ENCODE measurements at places on chromosomes 1 and 21.

DNA sequence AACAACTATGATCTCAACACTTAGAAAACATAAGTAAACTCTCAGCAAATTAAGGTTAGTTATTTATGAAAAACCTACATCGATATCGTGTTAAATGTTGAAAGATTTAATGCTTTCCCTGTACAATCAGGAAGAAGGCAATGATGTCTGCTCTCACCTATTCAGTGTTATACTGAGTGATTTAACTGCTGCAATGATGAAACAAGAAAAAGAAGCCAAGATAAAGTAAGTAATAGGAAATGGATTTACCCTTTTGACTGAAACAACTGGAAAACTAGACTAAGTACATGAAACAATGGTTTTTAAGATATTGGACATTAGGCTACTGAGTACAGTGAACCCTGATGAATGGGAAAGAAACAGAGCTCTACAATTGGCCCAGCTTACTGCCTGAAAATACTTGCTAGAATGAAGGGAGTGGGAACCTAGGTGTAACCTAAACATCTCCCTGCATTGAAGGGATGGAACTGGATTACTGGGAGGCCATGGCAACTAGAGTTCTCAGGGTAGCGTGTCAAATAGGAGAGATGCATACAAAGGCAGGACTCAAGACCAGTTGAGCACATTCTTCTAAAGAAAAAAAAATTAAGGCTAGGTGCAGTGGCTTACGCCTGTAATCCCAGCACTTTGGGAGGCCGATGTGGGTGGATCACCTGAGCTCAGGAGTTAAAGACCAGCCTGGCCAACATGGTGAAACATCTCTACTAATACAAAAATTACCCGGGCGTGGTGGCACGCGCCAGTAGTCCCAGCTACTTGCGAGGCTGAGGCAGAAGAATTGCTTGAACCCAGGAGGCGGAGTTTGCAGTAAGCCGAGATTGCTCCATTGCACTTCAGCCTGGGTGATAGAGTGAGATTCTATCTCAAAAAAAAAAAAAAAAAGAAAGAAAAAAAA, 37.3 kb downstream of the SNRPE start:
- no peak overlapping the region for H3K4me3 ChIP-seq
- H3K36me3 ChIP-seq: no peaks in the 10 kb centered on the region
- H3K27ac ChIP-seq: no peak overlapping the region
- H3K27me3 ChIP-seq: no peaks in the 10 kb centered on the region

- no peaks in the 10 kb centered on the region for H3K36me3 ChIP-seq
- H3K4me3 ChIP-seq: no peak overlapping the region
- no peaks in the 10 kb centered on the region for H3K27me3 ChIP-seq
- H3K27ac ChIP-seq: no peak overlapping the region
- peak; percentile 62 for DNase-seq
These were observed 20.4 kb upstream of the SUMO3 start for GRCh38 chr21:44838039-44838895.

DNA sequence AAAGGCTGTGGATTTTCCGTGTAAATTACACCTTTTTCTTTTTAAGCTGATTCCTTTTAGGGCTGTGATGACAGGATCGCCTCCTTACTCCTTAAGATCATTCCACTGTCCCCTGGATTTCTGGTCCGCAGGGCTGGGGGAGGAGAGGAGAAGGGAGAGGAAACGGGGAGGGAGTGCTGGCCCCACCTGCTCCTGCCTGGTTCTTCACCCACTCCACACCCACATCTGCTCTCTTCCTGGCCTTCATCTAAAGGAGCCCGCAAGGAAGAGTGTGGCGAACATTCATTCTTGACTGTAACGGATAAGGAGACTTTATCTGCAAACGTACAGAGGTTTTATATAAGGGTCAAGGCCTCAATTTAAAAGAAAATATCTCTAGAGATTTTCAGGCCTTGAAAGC, 242.0 kb downstream of the RHOU start:
- DNase-seq: no peak
- H3K4me3 ChIP-seq: no peak overlapping the region
- no peaks in the 10 kb centered on the region for H3K27me3 ChIP-seq
- no peak overlapping the region for H3K27ac ChIP-seq
- peaks cover 21% of the 10 kb centered on the region for H3K4me1 ChIP-seq

DNA sequence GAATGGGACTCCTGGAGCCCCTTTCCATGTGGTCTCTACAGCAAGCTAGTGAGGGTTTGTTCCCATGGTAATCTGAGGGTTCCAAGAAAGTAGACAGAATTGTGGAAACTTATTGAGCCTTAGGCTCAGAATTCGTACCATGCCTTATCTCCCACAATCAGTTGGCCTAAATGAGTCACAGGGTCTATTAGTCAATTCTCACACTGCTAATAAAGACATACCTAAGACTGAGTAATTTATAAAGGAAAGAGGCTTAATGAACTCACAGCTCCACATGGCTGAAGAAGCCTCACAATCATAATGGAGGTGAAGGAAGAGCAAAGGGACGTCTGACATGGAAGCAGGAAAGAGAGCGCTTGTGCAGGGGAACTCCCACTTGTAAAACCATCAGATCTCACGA, 106.6 kb upstream of the CXADR start:
- no peaks in the 10 kb centered on the region for H3K36me3 ChIP-seq
- no peak overlapping the region for H3K4me3 ChIP-seq
- no peaks in the 10 kb centered on the region for H3K27me3 ChIP-seq
- no peak for DNase-seq

GRCh38 chr1:204773246-204773645, 87.7 kb upstream of the LRRN2 start:
- H3K4me3 ChIP-seq: no peak overlapping the region
- no peak for DNase-seq
- no peak overlapping the region for H3K27ac ChIP-seq
- no peaks in the 10 kb centered on the region for H3K36me3 ChIP-seq
- no peaks in the 10 kb centered on the region for H3K4me1 ChIP-seq
- no peaks in the 10 kb centered on the region for H3K27me3 ChIP-seq

DNA sequence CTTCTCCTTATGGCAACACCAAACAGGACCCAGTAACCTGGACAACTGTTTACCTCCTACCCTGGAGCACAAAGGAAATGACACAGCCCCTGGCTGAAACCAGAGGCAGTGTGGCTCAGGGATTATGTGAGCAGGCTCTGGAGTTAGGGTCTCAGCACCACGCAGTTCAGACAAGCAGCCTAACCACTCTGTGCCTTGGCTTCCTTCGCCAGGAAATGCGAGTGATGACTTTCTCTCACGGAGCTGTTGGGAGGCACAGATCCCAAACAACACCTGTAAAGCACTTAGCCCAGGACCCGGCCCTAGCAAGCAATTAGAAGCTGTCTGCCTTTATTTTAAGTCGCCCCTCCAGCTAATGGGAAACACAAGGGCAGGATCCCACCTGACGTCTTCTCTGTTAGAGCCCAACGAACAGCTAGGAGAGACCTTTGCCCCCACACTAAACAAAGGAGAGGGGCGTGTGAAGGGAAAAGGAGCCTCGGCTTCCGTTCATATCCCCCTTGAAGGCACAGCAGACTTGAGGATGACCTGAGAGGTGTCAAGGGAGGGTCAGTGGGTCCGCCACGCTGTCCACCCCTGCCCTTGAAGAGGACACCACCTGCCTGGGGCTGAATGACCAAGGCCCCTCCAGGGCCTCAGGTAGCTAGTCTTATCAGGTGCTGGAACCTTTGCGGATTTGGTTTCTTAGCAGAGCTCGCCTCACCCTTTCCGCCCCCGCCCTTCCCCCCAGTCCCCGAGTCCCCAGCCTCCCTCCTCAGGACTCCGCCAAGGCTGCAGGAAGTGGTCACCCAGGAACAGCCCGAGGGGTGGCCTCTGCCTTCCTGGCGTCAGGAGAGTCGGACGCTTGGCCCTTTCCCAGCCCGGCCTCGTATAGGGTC, 860 bp downstream of the TMEM63A start:
- peak overlapping the region; percentile 90 for H3K27ac ChIP-seq
- DNase-seq: peak; percentile 90
- H3K4me1 ChIP-seq: peaks cover 58% of the 10 kb centered on the region
- H3K36me3 ChIP-seq: peaks cover 27% of the 10 kb centered on the region
- H3K27me3 ChIP-seq: no peaks in the 10 kb centered on the region

- no peaks in the 10 kb centered on the region for H3K36me3 ChIP-seq
- no peak overlapping the region for H3K4me3 ChIP-seq
- H3K27me3 ChIP-seq: no peaks in the 10 kb centered on the region
- H3K27ac ChIP-seq: no peak overlapping the region
These were observed 237.3 kb downstream of the S1PR1 start for GRCh38 chr1:101474039-101474665.

- peak overlapping the region; percentile 82 for H3K27ac ChIP-seq
- no peak for DNase-seq
- H3K27me3 ChIP-seq: no peaks in the 10 kb centered on the region
- H3K36me3 ChIP-seq: no peaks in the 10 kb centered on the region
- H3K4me1 ChIP-seq: peaks cover 52% of the 10 kb centered on the region
- peak overlapping the region; percentile 52 for H3K4me3 ChIP-seq
These were observed 1.2 kb downstream of the ADAMTSL4 start for GRCh38 chr1:150550222-150551050.

- no peak overlapping the region for H3K27ac ChIP-seq
- H3K36me3 ChIP-seq: no peaks in the 10 kb centered on the region
- no peak overlapping the region for H3K4me3 ChIP-seq
- H3K4me1 ChIP-seq: no peaks in the 10 kb centered on the region
- no peak for DNase-seq
These were observed 35.3 kb downstream of the DTL start for GRCh38 chr1:212070720-212071302.

DNA sequence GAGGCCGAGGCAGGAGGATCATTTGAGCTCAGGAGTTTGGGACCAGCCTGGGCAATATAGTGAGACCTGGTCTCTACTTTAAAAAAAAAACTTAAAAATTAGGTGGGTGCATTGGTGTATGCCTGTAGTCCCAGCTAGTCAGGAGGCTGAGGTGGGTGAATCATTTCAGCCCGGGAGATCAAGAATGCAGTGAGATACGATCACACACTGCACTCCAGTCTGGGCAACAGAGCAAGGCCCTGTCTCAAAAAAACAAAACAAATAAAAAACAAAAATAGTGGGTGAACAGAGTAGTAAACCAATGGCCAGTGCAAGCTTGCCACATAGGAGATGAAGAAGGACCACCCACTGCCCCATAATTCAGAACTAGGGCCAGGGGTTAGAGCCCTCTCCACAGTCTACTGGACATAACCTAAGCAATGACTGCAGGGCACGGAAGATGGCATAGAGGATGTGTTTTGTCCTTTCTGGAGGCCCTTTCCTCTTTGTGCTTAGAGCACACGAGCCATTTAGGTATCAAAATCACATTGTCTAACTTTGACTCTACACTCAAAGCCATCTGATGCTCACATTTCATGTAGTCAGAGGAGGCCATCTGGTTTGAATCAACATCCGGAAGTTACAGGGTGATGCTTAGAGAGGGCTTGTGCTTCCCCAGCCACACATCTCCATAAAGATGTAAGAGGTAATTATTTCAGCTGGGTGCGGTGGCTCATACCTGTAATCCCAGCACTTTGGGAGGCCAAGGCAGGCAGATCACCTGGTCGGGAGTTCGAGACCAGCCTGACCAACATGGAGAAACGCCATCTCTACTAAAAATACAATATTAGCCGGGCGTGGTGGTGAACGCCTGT, 12.6 kb downstream of the CD2 start:
- H3K4me3 ChIP-seq: no peak overlapping the region
- H3K27ac ChIP-seq: peak overlapping the region; percentile 8
- H3K27me3 ChIP-seq: no peaks in the 10 kb centered on the region
- H3K36me3 ChIP-seq: peaks cover 18% of the 10 kb centered on the region
- DNase-seq: no peak

DNA sequence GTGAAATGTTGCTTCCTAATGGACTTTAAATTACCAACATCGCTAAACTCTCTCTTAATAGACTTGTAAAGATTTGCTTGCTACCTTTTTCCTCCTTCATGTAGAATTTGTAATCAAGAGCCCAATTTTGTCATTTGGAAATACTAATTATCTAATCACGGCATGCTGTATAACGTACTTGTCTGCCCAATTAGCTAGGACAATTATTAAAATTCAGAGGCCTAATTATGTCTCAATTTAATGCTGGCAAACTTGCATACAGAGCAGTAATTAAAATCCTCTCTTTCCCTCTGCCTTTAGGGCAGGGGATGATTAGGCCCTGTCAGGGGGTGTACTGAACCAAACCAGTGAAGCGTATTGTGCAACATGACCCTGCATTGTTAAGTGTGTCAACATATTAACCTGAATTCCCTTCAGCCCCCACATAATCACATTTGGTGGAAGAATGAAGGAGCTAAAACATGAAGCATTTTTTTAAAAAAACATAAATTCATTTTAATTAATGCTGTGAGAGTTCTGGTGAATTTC, 137.4 kb upstream of the BARHL2 start:
- peaks cover 20% of the 10 kb centered on the region for H3K4me1 ChIP-seq
- peaks cover 24% of the 10 kb centered on the region for H3K27me3 ChIP-seq
- H3K36me3 ChIP-seq: no peaks in the 10 kb centered on the region
- no peak overlapping the region for H3K27ac ChIP-seq

- no peaks in the 10 kb centered on the region for H3K27me3 ChIP-seq
- no peak for DNase-seq
- H3K4me1 ChIP-seq: no peaks in the 10 kb centered on the region
- H3K4me3 ChIP-seq: no peak overlapping the region
- H3K36me3 ChIP-seq: no peaks in the 10 kb centered on the region
These were observed 19.7 kb upstream of the ALDH9A1 start for GRCh38 chr1:165717918-165718515.

- no peak overlapping the region for H3K4me3 ChIP-seq
- H3K4me1 ChIP-seq: no peaks in the 10 kb centered on the region
- H3K27me3 ChIP-seq: no peaks in the 10 kb centered on the region
- no peak for DNase-seq
- no peaks in the 10 kb centered on the region for H3K36me3 ChIP-seq
These were observed 73.3 kb downstream of the NVL start for GRCh38 chr1:224256640-224257039.

DNA sequence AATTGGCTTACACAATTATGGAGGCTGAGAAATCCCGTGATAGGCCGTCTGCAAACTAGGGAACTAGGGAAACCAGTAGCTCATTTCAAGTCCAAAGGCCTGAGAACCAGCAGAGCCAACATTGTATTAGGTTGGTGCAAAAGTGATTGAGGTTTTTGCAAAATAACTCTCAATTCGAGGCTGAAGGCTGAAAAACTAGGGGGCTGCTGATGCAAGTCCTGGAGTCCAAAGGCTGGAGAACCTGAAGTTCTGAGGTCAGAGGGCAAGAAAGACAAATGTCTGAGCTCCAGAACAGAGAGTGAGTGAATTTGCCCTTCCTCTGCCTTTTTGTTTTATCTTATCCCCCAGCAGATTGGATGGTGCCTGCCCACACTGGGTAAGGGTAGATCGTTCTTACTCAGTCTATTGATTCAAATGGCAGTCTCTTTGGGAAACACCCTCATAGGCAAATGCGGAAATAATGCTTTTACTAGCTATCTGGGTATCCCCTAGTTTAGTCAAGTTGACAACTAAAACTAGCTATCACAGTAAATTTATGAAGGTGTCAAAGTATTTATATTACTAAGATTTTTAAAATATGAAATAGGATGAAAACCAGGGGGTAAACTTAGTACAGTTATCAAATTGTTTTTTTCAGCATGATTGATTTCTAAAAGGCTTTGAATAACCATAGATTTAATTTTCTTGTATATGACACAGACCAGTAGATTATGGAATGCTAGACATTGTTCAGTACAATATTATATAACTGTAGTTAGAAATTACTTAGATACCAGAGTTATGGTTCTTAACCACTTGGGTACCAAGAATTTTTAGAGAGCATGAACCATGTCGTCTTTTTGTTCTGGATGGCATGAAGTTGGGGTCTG, 15.4 kb downstream of the RABGAP1L start:
- H3K36me3 ChIP-seq: no peaks in the 10 kb centered on the region
- peaks cover 49% of the 10 kb centered on the region for H3K4me1 ChIP-seq
- no peak overlapping the region for H3K27ac ChIP-seq
- H3K27me3 ChIP-seq: no peaks in the 10 kb centered on the region
- DNase-seq: no peak
- H3K4me3 ChIP-seq: no peak overlapping the region

- H3K36me3 ChIP-seq: no peaks in the 10 kb centered on the region
- peaks cover 14% of the 10 kb centered on the region for H3K4me1 ChIP-seq
- H3K27me3 ChIP-seq: peaks cover 21% of the 10 kb centered on the region
- H3K27ac ChIP-seq: no peak overlapping the region
These were observed 5.5 kb downstream of the KIF26B start for GRCh38 chr1:245160288-245160687.
